Heart right ventricle (tissue), 16 donors: ENCODE measurements at places on chromosomes 1 and 21. TPM values are rescaled to one million over a fixed set of nuclear protein-coding genes. Genes with fewer than 3 reads are reported as not detected.

DNA sequence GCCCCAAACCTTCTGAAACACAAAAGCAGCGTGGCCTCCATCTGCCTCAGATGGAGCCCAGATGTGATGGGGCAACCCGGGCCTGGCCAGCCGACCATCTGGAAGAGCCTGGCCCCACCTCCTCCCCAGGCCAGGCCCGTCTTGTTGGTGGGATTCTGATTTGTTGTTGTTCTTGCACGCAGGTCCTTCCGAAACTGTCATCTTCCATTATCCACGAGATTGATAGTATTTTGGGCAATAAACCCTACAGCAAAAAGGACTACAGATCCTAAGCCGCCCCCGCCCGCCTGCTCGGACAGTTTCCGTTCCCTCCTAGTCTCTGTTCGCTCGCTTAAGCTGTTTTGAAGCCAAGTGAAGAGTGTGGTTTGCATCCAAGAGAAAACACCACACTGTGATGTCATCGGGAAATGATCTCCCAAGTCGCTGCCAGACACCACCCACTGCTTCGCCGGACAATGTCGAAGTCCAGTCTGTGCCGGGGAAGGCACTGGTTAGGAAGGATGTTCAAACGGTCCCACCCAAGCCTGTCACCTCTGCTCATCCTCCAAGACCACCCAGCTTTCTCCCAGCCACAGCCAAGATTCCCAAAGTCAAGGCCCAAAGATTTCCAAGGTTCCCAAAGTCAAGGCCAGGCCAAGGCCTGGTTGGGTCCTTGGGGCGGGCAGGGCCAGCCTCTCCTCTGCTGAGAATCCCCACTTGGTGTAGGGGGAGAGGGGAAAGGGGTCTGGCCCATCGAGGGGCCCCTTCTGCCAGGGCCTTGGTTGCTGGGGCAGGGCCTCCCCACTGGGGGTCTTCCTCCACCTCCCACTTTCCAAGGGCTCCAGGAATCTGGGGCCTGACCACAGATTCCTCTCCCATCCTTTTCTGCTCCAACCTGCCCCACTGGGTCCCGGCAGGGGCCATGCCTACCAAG, 52.9 kb downstream of the KCNAB2 start:
- peak; percentile 49 for DNase-seq

- DNase-seq, result peak; percentile 31
Measured at GRCh38 chr1:248924696-248925532, 18.9 kb downstream of the PGBD2 start.

GRCh38 chr1:53210954-53211353, 9.5 kb downstream of the CZIB start:
- no peak for DNase-seq

GRCh38 chr1:91217911-91218310, 186.7 kb downstream of the HFM1 start:
- no peak for DNase-seq

- DNase-seq, result no peak
Measured at GRCh38 chr21:16085421-16085820, 355.6 kb downstream of the USP25 start.

- DNase-seq, result peak; percentile 2
Measured at GRCh38 chr21:46109313-46110221, 11.7 kb downstream of the COL6A2 start.

- DNase-seq, result peak; percentile 72
Measured at GRCh38 chr1:32349211-32349708, 13.0 kb downstream of the FAM229A start.

DNA sequence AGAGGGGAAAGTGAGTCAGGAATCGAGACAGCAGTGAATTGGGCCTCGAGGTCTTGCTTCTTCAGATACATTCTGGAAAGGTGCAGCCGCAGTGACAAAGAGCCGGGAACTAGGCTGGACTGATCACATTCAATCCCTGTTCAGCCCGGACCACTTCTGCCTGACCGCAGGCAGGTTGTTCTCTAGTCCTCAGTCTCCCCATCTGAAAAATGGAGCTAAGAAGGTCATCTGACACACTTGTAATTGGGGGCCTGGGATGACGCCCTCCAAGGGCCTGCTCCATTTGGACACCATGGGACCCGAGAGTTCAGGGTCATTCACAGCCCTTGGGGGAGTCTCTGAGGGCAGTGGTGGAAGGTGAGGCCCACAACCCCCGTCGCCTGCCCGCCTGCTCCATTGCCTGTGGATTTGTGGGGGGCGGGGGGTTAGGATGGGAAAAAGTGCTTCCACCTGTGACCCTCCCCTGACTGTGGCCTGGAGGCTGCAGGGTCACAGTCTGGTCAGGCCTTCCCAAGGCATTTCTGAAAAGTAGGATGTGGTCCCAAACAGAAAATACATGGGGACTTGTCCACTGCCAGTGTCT, 87.9 kb upstream of the CSF3R start:
- no peak for DNase-seq

- no peak for DNase-seq
Measured at GRCh38 chr1:229339520-229339919, 3.3 kb downstream of the CCSAP start.

DNA sequence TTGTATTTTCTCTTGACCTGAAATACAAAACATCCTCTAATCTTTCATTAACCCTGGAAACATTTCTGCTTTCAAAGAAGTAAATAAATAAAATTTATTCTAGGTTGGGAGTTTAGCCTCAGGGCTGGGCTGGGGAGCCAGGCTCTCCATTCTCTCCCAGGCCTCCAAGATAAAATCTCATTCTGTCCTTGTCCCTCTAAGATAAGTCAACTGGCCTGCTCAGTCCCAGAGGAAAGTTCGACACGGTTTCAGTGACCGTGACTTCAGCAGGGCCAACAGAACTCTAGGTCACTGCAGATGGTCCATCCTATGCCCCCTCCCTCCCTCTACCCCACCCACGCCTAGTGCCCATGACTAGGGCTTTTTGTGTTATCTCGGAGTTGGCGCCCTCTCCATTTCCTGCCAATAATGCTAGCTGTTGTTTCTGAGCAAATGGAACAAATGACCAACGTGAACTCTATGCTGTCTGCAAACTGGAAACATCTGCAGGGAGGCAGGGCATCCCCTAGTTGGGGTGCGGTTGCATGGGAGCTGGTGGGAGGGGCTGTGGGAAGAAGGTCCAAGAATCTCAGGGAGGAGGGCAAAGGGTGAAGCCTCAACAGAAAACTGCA, 10.1 kb upstream of the ADORA3 start:
- no peak for DNase-seq

GRCh38 chr1:203686091-203686632, 59.5 kb downstream of the ATP2B4 start:
- DNase-seq, result no peak

- DNase-seq, result peak; percentile 69
Measured at GRCh38 chr1:21034725-21035628, 141.7 kb downstream of the EIF4G3 start.

DNA sequence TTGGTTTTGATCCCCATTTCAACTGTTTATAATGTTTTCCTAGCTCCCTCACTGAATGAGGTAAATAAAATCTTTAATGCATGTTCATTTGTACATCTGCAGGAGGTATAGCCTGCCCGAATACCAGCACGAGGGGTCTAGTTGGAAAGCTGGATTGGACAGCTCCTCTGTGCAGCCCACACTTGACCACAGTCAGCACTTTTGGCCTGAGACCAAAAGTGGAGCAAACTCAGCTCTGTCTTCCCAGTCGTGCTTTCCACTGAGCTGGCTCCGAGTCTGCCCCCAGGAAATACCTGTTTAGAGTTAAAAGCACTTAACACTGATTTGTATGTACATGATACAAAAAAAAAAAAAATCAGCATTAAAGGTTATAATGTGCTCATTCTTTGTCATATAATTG, 224.4 kb downstream of the DSCAM start:
- DNase-seq, result no peak

DNA sequence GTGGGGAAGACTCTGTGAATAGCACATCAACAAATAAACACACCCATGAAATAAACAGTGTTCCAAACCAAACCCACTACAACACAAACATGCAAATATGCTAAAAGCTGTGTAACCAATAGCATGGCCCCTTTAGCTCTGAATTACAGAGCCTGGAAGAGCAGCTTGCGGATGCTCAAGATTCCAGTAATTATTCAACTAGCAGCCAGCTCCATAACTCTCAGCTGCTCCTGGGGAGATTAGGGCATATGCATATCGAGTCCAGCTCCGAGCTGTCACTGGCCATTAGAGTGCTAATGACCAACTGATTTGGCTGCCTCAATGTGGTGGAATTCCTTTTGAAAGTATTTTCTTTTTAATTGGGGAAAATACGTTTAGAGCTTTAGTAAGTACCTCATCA, 207.1 kb downstream of the HHAT start:
- no peak for DNase-seq

DNA sequence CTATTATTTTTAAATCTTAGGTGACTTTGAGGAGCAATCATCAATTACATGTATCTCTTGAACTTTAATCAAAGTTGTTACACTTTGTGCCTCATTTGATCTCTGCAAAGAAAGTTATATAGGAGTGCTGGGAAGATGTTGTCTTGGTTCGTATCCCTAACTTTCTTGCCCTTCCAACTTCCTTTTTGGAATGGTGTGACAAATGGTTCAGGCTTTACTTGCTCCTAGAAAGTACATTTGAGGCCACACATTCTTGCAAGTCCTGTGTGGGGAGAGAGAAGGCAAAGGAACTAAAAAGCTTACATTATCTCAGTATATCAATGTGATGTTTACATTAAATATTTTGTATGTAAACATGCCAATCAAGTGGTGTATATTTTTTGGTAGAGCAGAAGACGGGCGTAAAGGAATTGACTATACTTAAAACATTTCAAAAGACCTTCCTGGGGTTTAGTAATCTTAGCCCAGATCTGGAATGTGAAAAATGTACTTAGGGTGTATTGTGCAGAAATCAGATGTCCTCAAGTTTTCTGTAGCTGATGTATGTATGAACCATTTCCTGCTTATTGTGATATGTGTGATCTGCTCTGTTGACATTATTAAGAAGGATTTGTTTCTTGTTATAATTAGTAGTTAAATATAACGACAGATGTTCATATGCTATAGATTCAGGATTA, 59.2 kb downstream of the USP25 start:
- no peak for DNase-seq

TAS1R1 gene
- not detected for total RNA-seq

RAP1GAP gene
- total RNA-seq, result 4.0 TPM

GBP6 gene
- not detected for total RNA-seq

KRTAP19-3 gene
- total RNA-seq, result not detected

ZNF593OS gene
- not detected for total RNA-seq

UMODL1 gene
- not detected for total RNA-seq

C1orf74 gene
- 2.8 TPM for total RNA-seq

OR10J1 gene
- total RNA-seq, result not detected
